ENCODE measurements at places on chromosomes 7 and 10.

DNA sequence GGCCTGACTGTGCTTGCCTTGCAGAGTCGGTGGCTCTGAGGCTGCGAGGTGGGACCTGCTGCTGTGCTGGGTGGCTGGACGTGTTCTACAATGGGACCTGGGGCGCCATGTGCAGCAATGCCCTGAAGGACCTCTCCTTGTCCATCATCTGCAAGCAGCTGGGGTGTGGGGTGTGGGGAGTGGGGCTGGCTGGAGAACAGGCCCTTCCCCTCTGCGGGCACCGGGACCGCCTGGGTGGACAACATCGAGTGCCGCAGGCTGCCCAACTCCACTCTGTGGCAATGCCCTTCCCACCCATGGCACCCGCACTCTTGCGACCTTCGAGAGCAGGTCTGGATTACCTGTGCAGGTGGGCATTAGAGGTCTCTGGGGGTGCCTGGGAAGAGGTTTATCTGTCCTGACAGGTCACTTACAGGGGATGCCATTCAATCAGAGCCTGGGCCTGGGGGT is 10.9 kb downstream of the SCART1 start:
- DNase-seq = no peak

DNA sequence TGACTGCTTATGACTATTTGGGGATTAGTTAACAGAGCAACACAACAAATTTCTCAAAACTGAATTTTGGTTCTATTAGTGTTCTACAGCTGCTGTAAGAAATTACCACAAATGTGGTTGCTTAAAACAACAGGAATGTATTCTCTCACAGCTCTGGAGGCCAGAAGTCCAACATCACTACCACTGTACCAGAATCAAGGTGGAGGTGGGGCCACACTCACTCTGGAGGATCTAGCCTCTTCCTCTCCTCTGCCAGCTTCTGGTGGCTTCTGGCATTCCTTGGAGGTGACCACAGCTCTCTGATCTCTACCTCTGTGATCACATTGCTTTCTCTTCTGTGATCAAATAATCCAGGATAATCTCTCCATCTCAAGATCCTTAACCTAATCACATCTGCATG is 194.7 kb upstream of the BMPER start:
- peak; percentile 53 for DNase-seq

- DNase-seq = peak; percentile 28
Measured at GRCh38 chr7:74656441-74656836, 1.1 kb upstream of the GTF2I start.

DNA sequence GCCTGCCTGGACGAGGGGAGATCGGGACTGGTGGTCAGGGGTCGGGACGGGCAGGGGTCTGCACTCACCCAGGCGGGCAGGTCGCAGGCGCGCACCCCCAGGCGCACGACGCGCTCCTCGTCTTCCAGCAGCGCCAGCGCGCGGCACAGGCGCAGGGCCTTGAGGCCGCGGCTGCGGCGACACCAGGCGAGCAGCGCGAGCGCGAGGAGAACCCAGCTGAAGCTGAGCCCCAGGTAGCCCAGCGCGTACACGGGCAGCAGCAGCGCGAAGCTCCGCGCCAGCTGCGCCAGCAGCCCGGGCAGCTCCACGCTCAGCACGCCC is 328 bp downstream of the ESYT2 start:
- peak; percentile 78 for DNase-seq

GRCh38 chr10:4033341-4033896 is 248.4 kb upstream of the KLF6 start:
- no peak for DNase-seq

- no peak for DNase-seq
Measured at GRCh38 chr10:24382045-24382444, 173.1 kb downstream of the KIAA1217 start.

- no peak for DNase-seq
Measured at GRCh38 chr7:28297801-28298459, 114.4 kb upstream of the CREB5 start.

GRCh38 chr7:39910108-39910869 is 39.8 kb upstream of the CDK13 start:
- DNase-seq = peak; percentile 36

DNA sequence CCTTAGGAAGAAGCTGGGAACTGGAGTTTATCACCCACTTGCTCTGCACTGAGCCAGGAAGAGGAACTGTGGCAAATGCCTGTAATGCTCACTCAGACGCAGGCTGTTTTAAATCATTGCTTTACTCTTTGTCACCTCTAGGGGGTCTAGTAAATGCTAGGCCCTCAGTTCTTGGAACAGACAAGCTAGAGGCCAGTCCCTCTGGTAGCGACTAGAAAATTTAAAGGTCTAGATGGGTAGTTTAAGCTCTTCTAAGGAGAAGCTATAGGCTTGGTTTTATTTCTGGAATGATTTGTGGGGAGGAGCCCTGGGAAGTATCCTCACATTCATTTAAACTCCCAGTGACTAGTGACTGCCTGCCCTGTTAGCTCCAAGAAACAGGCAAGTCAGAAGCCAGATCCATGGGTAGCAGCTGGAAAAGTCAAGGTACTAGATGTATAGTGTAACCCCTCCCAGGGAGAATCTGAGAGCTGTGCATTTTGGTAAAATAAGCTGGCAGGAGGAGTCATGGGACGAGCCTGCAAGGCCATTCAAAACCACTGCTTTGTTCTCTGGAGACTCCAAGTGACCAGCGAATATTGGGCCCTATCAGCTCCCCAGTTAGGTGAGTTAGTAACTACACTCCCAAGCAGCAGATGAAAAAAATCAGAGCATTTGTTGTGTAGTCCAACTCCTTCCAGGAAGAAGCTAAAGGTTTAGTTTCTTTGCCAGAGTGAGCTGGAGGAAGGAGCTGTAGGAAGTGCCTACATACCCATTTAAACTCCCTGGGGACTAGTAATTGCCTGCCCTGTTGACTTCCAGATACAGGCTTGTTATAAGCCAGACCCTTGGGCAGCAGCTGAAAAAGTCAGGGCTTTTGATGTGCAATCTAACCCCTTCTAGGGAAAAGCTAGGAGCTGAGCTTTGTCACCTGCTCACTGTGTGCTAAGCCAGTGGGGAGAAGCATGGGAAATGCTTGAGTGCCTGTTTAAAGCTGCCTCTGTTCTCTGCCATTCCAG is 68.9 kb downstream of the DYNC1I1 start:
- no peak for DNase-seq

GRCh38 chr7:138278601-138279000 is 181.5 kb upstream of the TRIM24 start:
- no peak for DNase-seq

All from fibroblast of skin of abdomen (primary cell).